ENCODE measurements at places on chromosomes 6 and 20. TPM values are rescaled to one million over a fixed set of nuclear protein-coding genes. Genes with fewer than 3 reads are reported as not detected.

Gene ZBTB12
- polyA plus RNA-seq: 2.4 TPM

Gene TGM3
- 1,528 TPM for polyA plus RNA-seq

Gene ASIP
- 0.07 TPM for polyA plus RNA-seq

Gene KIAA0408
- 1.3 TPM for polyA plus RNA-seq

Measured in esophagus (tissue), 2 donors.